ENCODE measurements at places on chromosomes 1 and 21.

DNA sequence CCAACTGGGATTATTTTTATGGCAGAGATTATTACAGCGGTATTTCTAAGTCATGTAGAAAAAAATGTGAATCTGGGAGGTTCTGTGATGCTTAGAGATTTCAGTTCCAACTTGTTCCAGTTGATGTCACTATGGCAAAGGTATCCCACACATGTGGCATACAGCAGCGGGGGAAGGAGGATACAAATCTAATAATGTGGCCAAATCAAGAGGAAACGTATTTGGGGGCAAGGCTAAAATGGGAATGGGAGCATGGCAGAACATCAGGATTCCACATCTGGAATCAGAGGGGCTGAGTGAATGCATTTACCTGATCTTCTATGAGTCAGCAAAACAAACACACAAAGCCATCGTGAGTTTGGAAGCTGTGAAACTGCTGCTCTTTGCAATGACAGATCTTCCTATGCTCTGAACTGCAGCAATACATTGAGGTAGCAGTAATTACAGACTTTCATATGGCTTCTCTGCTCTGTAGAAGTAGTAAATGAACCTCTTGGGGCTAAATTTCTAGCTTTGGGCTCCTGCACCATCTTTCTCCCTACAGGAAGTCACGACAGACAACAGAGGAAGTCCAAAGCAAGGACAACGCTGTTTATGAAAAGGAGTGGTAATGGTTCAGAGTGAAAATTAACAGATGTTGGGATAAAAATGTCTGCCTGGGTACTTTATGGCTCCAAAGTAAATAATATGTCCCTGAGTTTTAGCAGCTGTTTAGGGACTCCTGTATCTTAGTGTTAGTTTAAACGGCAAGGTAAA lies 55.5 kb downstream of the GABPA start:
- DNase-seq = no peak

- no peak for DNase-seq
Observed at GRCh38 chr1:204867666-204868339, 2.9 kb upstream of the NFASC start.

GRCh38 chr1:9721606-9722377 lies 70.3 kb downstream of the PIK3CD start:
- DNase-seq = peak; percentile 65

- DNase-seq = no peak
Observed at GRCh38 chr1:244346972-244347618, 104.6 kb downstream of the ADSS2 start.

DNA sequence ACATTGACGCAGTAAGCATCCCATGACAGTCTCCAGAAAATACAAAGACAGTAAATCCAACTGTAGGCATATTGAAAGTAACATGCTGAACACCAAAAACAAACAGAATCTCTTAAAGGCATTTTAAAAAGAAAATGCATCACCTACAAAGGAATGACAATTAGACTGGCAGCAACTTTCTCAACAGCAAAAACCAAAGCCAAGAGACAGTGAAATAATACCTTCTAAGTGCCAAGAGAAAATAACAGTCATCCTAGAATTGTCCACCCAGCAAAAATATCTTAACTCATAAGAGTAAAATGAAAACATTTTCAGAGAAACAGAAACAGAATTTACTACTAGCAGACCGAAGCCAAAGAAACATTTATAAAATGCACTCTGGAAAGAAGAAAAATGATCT lies 20.0 kb downstream of the CCDC185 start:
- no peak for DNase-seq

DNA sequence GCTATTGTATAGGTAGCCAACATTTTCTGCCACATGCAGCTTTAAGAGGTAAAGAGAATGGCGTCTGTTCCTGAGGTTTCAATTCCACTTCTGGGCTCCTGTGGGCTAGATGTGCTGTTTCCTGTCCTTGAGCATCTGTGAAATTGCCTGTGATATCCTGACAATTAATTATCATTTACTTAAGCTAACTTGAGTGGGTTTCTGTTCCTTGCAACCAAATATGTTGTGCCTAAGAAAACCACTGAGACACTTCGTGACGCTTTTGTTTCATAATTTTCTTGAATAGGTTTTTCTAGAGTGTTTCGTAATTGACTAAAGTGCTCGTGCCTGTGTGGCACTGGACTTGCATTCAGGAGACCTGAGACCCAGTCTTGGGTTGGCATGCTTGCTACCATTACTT lies 127.3 kb upstream of the POU3F1 start:
- no peak for DNase-seq

GRCh38 chr1:8455700-8456307 lies 137.9 kb downstream of the SLC45A1 start:
- no peak for DNase-seq

DNA sequence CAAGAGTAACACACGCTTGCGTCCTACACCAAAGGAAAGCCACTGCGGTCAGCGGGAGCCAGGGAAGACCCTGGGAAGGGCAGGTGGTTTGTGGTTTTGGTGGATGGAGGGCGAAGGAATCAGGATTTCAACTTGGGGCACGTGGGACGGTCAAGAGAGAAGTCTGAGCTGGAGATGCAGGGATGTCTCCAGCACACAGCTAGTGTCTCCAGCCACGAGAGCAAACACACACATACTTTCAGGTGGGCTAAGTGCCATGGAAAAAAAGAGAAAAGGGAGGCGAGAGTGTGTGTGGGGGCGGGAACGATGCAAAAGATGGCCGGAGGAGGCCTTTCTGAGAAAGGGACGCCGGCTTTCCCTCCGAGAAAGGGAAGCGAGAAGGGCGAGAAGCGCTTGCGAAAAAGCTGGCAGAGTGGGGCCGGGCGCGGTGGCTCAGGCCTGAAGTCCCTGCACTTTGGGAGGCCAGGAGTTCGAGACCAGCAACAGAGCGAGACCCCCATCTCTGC lies 1.4 kb upstream of the SRRM1 start:
- no peak for DNase-seq

DNA sequence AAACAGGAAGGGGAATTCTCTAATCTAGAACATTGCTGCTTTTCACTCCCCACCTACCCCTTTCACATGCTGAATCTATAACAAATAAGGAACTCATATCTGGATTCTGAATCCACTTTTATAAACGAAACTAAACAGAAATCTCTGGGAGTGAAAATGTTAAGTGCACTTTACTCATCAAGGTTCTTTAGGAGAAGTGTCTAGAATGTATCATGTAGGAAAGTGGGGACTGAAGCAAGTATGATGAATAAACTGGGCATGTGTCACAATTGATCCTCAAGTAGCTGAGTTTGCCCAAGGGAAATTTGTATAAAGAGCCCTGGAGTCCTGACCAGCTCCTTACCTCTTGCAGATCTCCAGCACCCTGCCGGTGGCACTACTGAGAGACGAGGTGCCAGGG lies 19.8 kb downstream of the AVPR1B start:
- DNase-seq = no peak

GRCh38 chr1:82065916-82066315 lies 265.2 kb downstream of the ADGRL2 start:
- no peak for DNase-seq

- DNase-seq = no peak
Observed at GRCh38 chr1:233361876-233362275, 34.4 kb downstream of the MAP3K21 start.
